ENCODE measurements at places on chromosomes 11 and 22. TPM values are rescaled to one million over a fixed set of nuclear protein-coding genes. Genes with fewer than 3 reads are reported as not detected.

DNA sequence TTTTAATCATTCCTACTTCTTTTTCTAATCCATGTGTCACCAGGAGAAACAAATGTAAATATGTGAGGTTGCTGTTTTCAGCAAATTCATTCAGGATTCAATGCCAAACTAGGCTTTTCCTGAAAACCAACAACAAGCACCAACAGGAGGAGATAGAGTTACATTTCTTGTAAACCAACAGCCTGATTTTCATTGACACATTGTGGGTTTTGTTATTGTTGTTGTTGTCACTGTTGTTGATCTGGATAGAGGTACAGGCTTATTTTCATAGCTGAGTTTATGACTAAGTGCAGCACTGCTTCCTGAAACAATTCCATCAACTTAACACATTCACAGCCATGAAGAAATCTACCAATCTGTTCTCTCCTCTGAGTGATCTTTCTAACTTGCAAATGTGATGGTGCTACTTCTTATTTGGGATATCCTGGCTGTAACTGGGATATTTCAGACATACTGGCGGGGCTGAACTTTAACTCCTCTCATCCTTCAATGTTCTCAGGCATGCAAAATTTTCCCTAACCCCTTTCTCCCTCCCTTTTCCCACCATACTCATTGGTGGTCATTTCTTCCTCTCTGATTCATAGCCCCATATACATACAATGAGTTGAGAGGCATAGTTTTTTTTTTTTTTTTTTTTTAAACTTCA, 65.5 kb downstream of the ME3 start:
- no peak for DNase-seq

GRCh38 chr11:17506942-17507341, 30.3 kb upstream of the ABCC8 start:
- DNase-seq = no peak

DNA sequence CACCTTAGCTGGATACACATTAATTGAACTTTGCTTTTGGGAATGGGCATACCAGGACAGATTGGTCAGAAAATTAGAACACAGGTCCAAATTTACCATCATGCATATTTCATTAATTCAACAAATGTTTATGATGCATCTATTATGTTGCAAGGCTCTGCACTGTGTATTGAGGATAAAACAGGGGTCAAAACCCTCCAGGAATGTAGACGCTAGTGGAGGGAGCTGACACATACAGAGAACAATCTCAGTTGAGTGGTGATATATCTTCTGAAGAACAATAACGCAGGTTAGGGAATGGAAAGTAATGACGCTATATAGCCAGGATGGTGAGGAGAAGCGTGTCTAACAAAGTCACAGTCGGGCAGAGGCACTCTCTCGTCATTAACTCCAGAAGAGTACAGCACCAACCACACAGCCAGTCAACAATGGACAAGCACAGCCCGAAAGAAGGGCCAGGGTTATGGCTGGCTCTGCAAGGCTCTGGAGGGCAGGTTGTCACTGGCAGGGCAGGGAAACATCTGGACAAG, 3.8 kb downstream of the FLI1 start:
- DNase-seq = no peak

- no peak for DNase-seq
Observed at GRCh38 chr11:39542460-39542859, 1917.0 kb downstream of the LRRC4C start.

GRCh38 chr11:106133529-106133928, 56.1 kb downstream of the AASDHPPT start:
- no peak for DNase-seq

DNA sequence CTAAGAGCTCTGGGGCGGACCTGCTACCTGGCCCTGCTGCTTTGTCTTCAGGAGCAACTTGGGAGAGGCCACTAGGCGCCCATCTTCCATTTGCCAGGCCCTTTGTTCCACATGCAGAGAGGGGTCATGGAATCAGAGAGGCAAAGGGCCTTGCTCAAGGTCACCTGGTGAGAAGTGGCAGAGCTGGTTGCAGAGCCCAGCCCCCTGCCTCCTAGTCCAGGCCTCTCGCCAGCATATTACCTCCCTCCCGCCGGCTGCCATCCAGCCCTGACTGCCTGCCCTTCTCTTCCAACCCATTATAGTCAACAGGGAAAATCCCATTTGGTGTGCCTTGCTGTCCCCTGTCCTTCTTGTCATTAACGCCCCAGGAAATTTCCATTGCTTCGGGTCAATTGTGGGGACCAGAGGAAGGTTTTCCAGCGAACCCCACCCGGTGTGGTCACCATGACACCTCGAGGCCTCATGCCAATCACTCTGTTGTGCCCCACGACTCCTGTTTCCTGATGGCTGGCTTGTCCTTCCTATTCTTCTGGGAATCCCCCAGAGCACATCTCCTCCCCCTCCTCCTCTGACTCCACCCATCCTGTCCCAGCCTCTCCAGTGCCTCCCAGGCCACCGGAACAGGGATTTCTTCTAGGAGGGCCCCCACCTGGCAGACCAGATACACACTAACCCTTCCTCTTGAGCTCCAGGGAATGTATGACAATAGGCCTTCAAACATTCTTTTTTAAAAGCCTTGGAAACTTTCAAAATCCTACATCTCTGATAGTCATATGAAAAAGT, 77.0 kb downstream of the NECTIN1 start:
- no peak for DNase-seq

GRCh38 chr11:19419021-19419750, 178.4 kb upstream of the E2F8 start:
- DNase-seq = no peak

DNA sequence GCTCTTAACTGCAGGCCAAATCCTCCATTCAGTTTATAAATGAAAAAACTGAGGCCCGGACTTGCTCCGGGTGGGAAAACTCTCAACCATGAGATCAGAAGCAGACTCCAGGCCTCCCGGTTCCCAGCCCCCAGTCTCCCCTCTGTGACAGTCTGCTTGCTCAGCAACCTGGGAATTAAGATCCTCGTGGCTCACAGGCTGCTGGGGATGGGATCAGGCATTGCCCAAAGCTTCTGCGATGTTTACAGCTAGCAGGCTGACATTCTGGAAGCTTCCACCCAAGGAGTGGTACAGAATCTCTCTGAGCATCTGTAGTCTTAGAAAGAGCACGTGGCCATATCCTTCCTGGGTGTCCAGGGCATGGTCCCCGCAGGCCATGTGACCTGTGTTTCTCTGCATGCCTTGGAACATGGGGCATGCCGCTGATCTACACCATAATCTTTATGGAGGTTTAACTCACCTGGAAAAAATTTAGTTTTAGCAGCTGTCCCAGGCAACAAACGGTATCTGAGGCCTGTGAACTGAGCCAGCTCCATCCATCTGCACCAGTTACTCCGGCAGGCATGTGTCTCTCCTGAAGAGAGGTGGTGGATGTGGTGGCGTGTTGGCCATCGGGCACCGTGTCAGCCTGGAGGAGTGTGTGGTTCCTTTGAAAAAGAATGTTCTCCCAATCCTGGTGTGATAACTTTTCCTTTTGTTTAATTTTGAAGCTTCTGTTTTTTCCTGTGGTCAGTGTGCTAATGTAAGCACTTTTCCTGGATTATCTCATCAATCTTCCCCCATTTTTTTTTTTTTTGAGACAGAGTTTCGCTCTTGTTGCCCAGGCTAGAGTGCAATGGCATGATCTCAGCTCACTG, 7.9 kb downstream of the FBLN1 start:
- DNase-seq = no peak

OR10G8 gene
- not detected for total RNA-seq
